Activated CD4-positive, alpha-beta T cell treated with anti-CD3 and anti-CD28 coated beads, Interleukin-2, amount 10 ng/mL, durations not matched to agents 7 days and 5 days (primary cell): ENCODE measurements at places on chromosomes 13 and 19.

- no peak for DNase-seq
Measured at GRCh38 chr13:65679240-65679639, 1550.9 kb downstream of the PCDH9 start.

GRCh38 chr13:50188696-50189095 is 173.5 kb downstream of the KCNRG start:
- no peak for DNase-seq

- DNase-seq: no peak
Measured at GRCh38 chr19:49637821-49638738, 1.9 kb downstream of the RRAS start.

- no peak for DNase-seq
Measured at GRCh38 chr13:74930402-74931165, 551.4 kb downstream of the TBC1D4 start.

- no peak for DNase-seq
Measured at GRCh38 chr13:50412046-50412617, 396.9 kb downstream of the KCNRG start.

GRCh38 chr19:54795758-54796157 is 7.7 kb upstream of the KIR2DL4 start:
- no peak for DNase-seq

- DNase-seq: no peak
Measured at GRCh38 chr19:56162258-56162657, 13.6 kb upstream of the GALP start.

DNA sequence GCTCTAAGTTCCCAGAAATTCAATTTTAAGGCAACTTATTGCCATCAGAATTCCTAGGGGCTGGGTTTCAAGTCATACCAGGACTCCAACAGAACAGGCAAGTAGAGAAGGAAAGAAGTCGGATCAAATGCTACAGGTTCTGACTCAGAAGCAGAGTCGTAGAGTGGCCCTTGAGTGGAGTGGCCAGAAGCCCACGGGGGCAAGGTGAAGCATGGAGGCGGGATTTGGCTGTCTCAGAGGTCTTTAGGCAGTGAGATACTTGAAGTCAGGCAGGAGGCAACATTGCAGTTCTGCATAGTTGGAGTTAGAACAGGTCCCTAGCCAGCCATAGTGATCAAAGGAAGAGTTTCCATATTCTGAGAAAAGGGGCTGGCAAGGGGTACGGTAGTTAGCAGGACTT is 111.6 kb downstream of the NHLRC3 start:
- DNase-seq: no peak

DNA sequence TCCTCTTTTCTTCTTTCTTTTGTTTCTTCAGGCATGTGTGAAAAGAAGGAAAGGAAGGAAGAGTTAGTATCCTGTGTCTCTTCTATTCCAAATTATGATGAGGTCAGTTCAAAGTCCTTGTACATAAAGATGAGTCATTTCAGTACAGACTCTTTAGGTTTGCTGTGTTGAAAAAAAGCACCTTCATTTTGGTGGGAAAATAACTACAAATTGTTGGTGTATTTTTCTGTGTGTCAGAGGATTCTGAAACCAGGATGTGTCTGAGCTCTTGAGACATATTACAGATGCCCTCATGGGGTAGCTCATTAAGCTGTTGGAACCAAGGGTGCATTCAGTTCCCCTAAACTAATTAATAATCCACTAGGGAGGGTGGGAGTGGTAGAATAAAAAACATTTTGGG is 5.8 kb upstream of the HSPH1 start:
- DNase-seq: no peak

- DNase-seq: no peak
Measured at GRCh38 chr19:49064768-49065611, at the start of gene NTF4. TSS of gene NTF4 (minus strand) at chr19:49064818. CDS start at chr19:49061997, 2,821 bp downstream.

DNA sequence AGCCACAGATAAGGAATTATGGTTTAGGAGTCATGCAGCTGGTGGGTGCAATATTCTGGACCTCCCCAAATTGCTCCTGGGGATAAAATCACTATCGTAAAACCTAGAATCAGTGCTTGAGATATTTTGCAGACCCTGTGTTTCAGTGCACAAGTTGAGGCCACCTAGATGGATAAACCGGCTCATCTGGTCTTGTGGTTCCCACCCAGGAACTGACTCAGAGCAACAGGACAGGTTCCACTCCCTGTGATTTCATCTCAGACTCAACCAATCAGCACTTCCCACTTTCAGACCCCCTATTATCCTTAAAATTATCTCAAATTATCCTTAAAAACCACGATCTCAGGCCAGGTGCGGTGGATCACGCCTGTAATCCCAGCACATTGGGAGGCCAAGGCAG is 21.0 kb downstream of the FBXL12 start:
- DNase-seq: no peak

- no peak for DNase-seq
Measured at GRCh38 chr19:54451331-54451871, 2.4 kb downstream of the LENG8 start.

- no peak for DNase-seq
Measured at GRCh38 chr19:33887891-33888290, 91.2 kb downstream of the KCTD15 start.

DNA sequence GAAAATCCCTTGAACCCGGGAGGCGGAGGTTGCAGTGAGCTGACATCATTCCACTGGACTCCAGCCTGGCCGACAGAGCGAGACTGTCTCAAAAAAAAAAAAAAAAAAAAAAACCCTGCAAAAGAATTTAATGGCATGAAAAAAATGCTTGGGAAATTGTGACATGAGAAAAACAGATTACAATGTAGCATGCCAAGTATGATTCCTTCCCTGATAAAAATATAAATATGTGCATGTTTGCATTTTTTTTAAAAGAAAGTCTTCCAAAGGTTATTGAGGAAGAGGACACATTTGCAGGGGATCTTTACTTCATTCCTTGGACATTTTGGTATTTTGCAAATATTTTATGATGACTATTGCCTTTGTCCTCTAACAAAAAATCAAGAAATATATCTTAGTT is 14.5 kb upstream of the ZBTB32 start:
- DNase-seq: no peak

DNA sequence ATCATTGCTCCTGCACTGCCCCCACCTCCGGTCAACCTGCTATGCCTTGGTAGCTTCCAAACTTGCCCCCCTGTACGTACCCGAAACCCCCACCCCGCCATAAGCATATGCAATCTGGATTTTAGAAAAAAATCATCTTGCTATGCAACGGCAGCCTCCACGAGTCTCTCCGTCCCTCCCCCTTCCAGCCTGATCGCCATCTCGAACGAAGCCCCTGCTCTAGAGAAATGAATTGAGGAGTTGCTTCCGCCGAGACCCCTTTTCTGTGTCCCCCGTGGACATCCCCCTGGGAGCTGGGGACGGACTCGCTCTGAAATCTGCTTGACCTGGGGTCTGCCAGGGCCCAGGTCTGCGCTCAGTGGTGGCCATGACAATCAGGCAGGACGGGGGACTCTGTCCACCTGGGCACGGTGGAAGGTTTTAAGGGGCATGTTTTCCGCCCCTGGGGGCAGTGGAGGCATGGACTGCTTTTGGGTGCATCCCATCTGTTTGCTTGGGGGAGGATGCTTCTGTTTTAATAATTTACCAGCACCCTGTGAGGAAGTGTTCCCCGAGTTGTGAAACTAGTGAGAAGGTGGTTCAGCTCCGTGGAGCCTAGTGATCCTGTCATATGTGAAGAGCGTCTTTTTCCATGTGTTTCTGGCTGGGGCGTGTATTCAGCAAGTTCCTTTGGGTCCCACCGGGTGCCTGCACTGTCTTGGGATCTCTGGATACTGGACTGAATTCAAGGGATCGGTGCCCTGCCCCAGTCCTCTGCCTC is 1.0 kb downstream of the KDM4B start:
- DNase-seq: no peak

GRCh38 chr19:39138221-39139211 is 12.9 kb downstream of the PAK4 start:
- no peak for DNase-seq

DNA sequence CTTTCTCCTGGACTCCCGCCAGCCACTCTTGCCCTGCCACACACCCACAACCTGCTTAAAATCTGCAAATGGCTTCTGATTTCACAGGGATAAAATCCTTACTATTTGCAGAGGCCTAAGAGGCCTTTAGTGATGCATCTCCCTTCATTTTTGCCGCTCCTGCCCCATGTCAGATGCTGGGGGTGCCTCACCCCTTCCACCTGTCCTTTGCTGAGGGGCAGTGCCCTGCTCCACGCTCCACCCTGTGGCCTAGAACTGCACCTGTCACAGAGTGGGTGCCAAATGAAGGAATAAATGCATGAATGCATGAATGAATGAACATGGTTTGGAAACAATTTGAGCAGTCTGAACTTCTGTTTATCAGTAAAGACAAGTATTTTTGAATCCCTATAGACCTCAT is 34.1 kb upstream of the UQCRFS1 start:
- DNase-seq: no peak

DNA sequence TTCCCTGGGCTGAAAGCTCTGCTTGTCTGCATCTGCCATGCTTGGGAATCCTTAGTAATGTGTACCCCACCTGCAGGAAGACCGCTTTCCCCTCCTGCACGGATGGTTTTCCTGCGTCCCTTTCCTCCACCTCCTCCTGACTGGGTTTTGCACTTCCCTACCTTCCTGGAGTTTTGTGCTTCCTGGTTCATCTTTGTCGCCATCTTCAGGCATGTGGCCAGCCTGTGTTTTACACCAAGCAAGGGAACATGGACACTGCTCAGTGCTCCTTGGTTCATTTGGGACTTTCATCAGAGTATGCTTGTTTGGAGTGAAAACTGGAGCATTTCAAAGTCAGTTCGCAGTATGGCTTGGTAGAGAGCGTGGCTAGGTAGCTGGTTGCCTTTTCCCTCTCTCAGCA is 30.7 kb downstream of the ERICH6B start:
- no peak for DNase-seq

DNA sequence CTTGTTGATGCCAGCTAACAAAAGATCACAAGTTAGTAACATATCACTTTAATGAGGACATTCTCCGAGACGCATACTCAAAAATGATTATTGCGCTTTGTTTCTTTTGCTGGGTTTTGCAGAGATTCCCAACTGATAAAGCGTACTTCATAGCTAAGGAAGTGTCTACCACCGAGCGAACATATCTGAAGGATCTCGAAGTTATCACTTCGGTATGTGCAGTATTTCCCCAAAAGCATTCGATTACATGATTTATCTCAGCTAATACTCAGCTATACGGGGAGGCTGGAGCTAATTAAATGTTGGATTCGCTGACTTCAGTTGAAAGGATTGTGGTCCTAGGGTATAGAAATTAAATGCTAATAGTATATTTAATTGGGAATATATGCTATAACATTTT is 166.3 kb downstream of the STK24 start:
- no peak for DNase-seq

- peak; percentile 69 for DNase-seq
Measured at GRCh38 chr19:18119717-18120105, 22.1 kb downstream of the MAST3 start.

DNA sequence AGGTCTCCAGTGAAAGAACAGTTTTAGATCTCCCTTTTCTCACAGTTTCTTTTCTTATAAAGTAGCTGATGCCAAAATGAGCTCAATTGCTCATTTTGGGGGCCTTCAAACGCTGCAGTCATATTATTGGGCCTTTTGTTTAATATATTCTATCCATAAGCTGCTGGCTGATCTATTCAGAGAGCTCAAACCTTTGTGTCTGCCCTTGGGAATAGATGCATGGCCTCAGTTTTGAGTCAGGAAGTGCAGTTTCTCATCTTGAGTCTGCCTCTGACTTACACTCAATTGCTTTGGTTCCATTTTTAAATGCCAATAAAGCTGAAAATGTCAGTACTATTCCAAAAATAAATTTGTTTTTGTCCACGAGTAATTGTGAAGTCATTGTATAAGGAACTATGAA is 468.9 kb downstream of the KLF12 start:
- no peak for DNase-seq

GRCh38 chr19:28242317-28242927 is 970.5 kb downstream of the UQCRFS1 start:
- peak; percentile 59 for DNase-seq

DNA sequence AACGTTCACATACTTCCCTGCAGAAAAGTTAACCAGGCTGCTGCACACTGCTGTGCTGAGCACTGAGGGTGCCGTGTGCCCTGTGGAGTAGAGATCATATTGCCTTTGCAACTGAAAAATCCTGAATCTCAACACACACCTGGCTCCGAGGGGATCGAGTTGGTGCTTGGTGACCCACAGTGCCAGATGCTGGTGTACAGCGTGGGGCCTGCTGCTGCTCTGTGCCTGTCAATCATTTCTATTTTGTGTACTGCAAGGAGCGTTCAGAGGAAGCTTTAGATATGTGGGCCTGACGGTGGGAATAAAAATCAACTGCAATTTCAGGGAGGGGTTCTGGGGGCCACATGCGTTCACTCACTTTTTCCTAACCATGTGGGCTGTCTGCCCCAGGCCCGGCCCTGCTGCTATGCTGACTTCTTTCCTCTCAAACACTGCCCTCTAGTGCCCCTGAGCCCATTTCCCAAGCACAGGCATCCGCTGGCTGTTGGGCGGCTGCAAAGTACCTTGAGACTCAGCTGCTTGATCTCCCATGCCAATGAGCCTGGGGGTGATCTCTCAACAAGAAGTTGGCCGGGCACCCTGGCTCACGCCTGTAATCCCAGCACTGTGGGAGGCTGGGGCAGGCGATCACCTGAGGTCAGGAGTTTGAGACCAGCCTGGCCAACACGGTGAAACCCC is 9.7 kb upstream of the LENG8 start:
- peak; percentile 43 for DNase-seq

DNA sequence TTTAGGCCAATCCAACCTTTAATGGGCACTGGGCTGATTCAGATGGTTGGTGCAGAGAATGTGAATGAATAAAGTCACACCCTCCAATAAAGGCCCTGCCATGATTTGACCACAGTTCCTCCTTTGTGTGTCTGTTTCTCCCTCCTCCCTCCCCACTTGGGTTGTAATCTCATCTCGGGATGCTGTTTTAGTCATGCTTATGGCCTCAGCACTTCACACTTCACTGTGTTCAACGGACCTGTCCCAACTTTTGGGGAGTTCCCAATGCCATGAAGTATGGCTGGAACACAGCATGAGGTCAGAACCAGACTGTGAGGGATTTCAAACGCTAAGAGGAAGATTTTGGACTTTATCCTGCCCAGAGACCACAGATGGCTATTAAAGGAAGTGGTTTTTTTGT is 5.6 kb upstream of the RAB8A start:
- no peak for DNase-seq

GRCh38 chr19:55552620-55553019 is 7.3 kb upstream of the SBK3 start:
- no peak for DNase-seq
